Iris pigment epithelial cell (primary cell): ENCODE measurements at places on chromosomes 5 and 9.

- DNase-seq = peak; percentile 77
These were observed 62.9 kb upstream of the BARX1 start for GRCh38 chr9:94017939-94018531.

GRCh38 chr9:114021578-114021977, 56.5 kb downstream of the AMBP start:
- no peak for DNase-seq

- DNase-seq = peak; percentile 45
These were observed 298.4 kb downstream of the KCTD16 start for GRCh38 chr5:144469106-144469505.

DNA sequence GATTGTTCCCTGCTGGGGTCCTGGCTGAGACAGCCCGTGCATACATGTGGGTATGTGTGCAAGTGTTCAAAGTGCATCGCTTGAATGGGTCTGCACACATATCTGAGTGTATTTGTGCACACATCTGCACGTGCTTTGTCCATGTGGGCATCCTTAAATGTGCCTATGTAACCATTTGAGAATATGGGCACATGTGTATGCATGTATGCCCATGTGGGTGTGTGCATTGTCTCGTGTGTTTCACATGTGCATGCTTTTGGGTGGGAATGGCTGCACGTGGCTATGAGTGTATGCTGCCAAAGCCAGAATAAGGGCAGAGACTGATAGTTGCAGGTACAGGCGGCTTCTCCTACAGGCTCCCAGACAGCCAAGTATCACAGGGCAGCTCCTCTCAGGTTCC, 107.3 kb downstream of the LHX2 start:
- DNase-seq = no peak

GRCh38 chr5:122665051-122665450, 109.8 kb upstream of the SNX2 start:
- DNase-seq = peak; percentile 38

- peak; percentile 93 for DNase-seq
These were observed 53.3 kb downstream of the PDE4D start for GRCh38 chr5:59840200-59840601.

DNA sequence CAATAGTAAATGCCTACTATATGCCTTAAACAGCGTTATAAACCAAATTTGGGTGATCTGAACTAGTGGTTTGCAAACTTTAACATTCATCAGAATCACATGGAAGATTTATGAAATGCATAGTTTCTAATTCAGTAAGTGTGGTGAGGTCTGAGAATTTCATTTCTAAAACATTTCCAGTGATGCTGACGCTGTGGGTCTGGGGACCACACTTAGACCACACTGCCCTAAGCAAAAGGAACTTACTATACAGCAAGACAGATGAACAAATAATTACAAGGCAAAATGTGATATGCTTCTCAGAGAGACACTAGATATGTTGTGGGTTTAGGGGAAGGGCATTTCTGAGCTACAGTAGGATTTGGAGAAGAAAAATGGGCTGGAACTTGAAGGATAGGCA, 72.6 kb downstream of the OXCT1 start:
- DNase-seq = no peak

DNA sequence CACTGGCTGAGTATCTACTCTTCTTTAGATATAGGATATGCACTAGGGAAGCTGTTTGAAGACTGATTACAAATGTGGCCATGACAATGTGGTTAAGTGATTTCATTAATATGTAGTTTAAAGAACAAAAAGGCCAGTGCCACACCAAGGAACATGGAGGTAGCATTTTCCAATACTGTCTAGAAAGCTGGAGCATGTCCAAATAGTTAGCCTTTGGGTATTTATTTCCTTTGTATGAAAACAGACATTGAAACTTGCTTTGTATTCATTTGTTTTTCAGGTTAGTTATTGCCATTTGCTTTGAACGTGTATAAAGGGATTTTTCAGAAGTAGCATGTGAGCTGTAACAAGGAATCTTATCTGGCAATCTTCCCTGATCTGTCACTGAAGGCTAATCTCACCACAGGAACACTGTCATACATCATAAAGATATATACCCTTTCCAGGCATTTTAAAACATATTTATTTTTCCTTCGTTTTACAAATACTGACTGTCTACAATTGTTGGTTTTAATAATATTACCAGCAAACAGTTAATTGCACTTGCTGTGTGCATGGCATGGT, 93.4 kb downstream of the PLPPR1 start:
- no peak for DNase-seq

DNA sequence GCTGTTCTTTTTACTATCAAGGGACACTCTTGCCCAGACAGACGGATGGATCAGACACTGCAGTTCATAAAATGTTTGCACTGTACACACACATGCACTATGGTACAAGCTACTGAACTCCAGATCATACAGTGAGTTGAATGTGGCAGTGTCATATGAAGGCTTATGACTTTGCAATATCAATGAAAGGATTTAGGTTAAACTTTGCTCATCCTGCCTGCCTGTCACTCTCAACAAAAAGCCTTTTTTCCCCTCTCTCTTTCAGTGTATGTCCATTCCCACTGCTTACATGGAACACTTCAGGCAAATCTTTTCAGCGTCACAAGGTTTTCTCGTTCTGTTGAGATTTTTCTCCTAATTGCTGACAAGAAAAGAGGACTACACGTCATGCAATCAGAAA, 97.4 kb downstream of the BNC2 start:
- no peak for DNase-seq

- DNase-seq = peak; percentile 38
These were observed 2.4 kb downstream of the ELL2 start for GRCh38 chr5:95959051-95959887.

DNA sequence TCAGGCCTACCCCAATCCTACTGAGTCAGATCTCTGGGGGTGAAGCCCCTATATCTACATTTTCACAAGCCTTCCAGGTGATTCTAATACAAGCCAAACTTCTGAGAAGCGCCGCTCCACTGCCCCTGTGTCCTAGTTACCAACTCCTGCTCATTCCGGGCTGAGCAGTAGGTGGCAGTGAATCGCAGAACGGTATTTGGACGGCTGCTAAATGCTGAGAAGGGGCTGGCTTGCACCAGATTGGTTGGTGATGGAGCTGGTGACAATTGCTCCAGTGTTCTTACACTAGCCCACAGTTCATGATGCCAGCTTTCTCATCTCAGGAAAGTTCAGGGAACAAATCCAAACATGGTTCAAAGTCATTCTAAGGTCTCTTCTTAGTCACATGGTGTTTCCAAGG, 31.1 kb upstream of the FGF1 start:
- DNase-seq = peak; percentile 61

DNA sequence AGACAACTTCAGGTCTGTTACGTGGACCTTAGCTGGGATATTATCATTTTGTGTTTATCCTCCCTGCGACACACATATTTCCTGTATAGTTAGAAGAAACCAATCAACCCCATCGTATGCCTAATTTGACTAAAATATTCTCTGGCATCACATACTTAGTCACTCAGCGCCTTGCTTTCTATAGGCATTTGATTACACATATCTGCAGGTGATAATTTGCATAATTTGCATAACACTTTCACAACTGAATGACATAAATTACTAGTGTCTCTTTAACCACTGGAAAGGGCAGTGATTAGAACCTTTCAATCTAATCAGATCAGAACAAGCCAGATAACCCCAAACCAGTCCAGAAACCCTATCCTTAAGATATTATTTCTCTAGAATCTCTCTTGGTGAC, 390.2 kb downstream of the TLR4 start:
- DNase-seq = no peak

GRCh38 chr5:172312286-172312685, 28.7 kb upstream of the UBTD2 start:
- no peak for DNase-seq

DNA sequence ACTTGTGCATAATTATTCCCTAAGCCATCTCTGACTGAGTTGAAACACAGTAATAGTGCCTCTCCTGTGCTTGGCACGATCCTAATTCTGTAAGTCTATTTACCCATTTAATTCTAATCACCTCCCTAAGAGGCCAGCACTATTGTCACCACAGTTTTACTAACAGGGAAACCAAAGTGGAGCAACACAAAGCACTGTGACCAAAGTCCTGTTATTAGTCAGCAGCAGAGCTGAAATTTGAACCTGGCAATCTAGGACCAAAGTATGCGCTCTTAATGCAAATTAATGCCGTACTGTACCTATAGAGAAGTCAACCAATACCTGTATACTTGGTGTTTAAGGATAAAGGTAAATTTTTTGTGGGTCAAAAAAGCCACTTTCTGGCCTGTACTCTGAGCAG, 77.1 kb upstream of the CNTLN start:
- no peak for DNase-seq

- no peak for DNase-seq
These were observed 243.5 kb downstream of the MAT2B start for GRCh38 chr5:163748934-163749333.

- no peak for DNase-seq
These were observed 120.6 kb downstream of the DAB2IP start for GRCh38 chr9:121771851-121772599.

- peak; percentile 29 for DNase-seq
These were observed 102.0 kb upstream of the SMC5 start for GRCh38 chr9:70156729-70157128.

GRCh38 chr5:87329114-87329513, 61.4 kb downstream of the RASA1 start:
- DNase-seq = no peak

- DNase-seq = peak; percentile 87
These were observed 10.0 kb downstream of the S1PR3 start for GRCh38 chr9:89000973-89001916.

DNA sequence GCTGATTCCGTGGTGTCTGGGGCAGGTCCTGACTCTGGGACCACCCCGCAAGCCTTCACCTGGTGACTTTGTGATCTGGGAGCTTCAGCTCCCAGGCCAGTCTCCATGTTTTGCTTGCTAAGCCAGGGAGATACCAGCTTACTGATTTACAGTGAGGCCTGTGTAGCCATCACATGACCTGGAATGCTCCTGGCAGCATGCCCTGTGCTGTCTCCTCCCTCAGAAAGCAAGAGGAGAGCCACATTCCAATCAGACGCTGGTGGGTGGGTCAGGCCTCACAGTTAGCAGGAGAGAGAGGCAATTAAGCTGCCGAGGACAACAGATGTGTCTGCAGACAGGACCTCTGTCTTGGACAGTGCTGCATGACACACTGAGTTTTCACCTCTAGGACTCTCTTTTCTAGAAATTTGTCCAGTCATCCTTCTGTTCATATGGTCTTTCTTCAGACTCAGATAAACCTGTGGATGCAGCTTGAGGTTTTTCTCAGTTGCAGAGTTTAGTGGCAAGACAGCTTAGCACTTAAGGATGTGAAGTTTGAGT, 24.4 kb upstream of the GRPEL2 start:
- DNase-seq = peak; percentile 95

DNA sequence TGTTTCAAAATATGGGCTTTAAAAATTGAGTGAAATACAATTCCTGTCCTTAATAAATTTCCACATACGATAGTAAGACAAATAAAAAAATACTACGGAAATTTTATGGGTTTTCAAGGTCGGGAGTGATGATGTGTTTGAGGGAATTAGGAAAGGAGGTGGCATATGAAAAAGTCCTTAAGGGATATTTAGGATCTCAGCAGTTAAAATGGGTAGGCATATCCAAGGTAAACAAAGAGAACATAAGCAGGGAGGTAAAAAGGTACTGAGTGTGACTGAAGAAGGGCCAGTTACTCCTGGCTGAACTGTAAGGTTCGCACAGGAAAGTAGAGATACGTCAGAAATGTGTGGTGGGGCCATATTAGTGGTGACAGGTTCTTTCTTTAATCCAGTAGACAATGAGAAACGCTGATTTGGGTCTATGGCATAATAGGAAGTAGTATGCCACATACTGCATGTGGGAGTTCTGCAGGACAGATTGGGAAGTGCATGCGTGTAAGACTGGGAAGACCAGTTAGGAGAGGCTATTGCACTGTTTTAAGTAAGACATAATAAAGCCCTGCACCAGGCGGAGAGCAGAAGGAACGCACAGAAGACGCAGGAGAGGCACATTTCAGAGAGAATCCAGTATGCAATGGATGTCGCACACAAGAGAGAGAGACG, 937 bp upstream of the HMGCR start:
- peak; percentile 75 for DNase-seq

DNA sequence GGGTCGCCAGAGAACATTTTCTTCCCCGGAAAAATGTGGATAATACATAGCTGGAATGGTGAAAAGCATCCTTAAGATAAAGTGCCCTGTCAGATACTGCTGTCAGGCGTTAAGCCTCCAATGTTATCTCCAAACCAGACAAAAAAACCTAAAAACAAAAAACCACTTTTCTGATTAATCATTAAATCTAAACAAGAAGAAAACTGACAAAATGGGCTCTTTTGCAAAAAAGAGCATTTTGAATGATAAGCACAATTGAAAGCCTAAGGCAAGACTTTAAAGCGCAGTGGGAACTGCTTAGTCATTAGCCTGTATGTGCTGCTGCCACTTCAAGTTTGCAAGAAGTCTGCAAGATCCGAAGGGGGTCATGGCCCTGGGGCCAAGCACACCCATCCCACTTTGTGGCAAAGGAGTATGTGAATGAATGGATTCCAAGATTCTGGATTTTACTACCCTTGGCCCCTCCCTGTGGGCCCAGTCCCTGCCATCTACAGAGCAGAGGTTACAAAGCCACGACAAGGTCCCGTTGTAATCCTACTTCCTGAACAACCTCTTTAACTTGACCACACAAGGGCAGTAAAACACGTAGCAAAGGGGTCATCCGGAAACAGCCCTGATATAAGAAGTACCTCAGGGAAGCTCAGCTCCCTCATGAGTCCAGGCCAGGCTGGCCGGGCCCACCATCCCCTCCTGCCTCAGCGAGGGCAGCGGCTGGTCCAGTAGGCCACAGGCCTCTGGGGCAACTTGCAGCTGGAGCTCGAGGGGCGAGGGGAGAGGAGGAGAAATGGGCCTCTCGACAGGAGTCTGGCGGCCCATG, 29.7 kb downstream of the SHB start:
- peak; percentile 68 for DNase-seq

- DNase-seq = peak; percentile 83
These were observed at the start of gene MGAT4B for GRCh38 chr5:179806250-179807048. MGAT4B (minus strand) TSS chr5:179806866; CDS start chr5:179806583, 283 bp downstream.

DNA sequence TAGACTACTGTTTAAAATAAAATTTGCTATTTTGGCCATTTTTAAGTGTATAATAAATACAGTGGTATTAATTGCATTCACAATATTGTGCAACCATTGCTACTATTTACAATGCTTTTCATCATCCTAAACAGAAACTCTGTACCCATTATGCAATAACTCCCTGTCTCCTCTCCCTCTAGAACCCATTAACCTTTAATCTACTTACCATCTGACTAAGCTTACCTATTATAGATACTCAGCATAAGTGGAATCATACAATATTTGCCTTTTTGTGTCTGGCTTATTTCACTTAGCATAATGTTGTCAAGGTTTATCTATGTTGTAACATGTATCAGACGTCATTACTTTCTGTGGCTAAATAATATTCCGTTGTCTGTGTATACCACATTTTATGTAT, 25.9 kb downstream of the CD14 start:
- no peak for DNase-seq

GRCh38 chr5:41772056-41772455, 98.2 kb downstream of the OXCT1 start:
- DNase-seq = peak; percentile 58
